Stimulated activated CD4-positive, alpha-beta T cell treated with anti-CD3 and anti-CD28 coated beads, Interleukin-2, amount 100 ng/mL, for 48 hours (primary cell): ENCODE measurements at places on chromosomes 7 and 10.

DNA sequence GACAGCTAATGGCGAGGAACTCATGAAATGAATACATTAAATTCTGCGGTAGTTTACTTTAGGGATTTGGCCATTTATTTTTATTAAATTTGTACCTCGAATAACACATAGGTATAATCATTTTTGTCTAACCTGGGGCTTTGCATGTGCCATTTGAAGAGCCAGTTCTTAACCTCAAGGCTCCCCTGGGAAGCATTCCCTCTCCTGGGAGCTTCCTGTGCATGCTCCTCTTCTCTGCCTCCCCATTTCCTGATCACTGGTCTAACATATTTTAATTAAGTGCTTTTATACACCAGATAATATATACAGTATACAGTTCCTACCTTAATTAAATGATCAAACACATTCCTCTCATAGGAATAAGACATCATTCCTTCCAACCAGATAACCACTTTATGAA lies 183.9 kb upstream of the FZD1 start:
- DNase-seq: no peak

GRCh38 chr10:97590748-97591495 lies 1.4 kb downstream of the C10orf62 start:
- DNase-seq: no peak

GRCh38 chr7:26182283-26182682 lies 18.3 kb downstream of the HNRNPA2B1 start:
- no peak for DNase-seq

DNA sequence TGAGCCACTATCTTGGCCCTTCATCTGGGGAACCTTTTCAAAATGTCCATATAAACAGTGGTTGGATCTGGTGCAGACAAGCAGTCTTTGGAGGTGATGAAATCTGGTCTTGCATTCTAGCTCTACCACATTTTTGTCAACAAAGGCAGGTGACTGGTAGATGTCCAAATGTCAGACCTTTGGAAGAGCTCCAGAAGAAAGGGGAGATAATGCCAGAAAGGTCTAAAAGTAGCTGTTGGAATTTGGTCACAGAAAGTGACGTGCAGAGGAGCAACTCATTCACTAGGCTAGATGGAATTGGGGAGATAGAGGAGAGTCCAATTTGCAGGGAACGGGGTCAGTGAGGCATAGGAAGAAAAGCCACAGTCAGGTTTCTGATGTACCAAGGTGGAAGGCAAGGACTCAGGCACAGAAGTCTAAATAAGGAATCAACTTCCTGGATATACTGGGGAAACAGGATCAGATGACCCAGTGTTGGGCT lies 36.4 kb upstream of the WAC start:
- DNase-seq: no peak

- no peak for DNase-seq
These were observed 97.2 kb upstream of the GNA12 start for GRCh38 chr7:2941216-2941859.

- no peak for DNase-seq
These were observed 213.6 kb downstream of the DGKI start for GRCh38 chr7:137633133-137633532.

DNA sequence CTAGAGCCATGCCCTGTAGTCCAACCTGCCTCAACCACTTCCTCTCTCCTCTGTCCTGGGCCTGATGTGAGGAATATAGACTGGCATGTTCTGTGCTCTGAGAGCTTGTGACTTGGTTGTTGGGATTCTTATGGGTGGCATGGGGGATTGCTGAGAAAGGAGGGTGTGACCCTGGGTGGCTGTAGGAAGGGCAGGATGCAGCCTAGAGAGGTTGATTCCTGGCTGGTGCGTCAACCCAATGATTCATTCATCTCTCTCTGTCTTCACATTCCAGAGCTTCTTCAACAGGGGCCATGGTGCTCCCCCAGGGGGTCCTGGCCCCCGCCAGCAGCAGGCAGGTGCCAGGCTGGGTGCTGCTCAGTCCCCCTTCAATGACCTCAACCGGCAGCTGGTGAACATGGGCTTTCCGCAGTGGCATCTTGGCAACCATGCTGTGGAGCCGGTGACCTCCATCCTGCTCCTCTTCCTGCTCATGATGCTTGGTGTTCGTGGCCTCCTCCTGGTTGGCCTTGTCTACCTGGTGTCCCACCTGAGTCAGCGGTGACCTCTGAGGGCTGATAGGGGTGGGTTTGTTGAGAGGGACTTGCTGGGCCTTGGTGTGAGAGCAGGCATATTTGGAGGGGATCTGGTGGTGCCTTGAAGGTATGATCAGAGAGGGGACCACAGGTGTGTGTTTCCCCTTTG lies 2.6 kb downstream of the FAM241B start:
- DNase-seq: no peak

DNA sequence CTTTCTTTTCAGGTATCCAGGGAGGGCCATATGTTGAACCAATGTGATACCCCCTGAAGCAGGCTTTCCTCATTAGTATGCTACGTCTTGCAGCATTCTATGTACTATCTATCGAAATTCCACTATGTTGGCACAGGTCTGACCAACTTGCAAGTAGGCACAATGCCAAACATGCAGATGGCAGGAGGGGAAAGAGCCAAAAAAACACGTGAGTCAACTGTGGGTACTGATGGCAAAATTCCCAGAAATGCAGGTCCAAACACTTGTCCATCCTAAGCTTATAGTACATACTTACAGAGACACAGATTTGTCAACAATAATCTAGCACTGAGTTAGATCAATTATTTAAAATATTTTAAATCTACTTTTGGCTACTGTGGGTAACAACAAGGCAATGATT lies 394.9 kb downstream of the DGKB start:
- no peak for DNase-seq

DNA sequence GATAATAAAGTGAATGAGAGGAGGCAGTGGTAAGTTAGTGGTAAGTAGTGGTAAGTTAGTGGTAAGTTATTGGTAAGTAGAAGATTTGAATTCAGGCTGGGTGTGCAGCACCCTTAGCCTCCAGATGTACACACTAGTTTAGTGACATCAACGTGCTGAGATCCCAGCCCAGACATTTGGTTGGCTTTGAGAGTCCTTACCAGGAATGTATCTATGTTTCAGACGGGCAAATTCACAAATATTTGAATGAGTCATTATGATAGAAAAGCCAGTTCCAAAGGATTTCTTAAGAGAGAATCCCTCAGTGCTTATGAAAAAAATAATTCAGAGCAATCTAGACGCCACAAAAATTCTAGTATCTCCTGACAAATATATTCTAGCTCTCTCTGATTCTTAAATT lies 70.0 kb downstream of the ARL4A start:
- DNase-seq: no peak

- DNase-seq: no peak
These were observed 16.6 kb downstream of the GNAI1 start for GRCh38 chr7:80151274-80151665.
